RWPE1 (cell line): ENCODE measurements at places on chromosomes 12 and 14.

DNA sequence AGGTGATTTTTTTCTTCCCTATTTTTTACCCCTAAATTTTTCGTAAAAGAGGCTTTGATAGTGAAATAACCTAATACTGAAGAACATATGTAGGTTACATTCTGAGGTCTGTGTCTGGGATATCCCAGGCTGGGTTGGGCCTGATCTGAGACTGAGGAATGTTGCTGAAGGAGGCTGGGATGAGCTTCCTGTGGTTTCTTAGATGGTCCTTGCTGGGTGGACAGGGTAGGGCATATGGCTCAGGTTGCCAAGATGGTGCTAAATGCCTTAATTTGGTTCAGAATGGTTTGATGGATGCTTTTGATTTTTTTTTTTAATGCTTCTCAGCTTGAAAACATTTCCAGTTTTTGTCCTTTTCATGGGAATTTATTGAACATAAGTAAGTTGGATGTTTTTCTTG is 124.6 kb upstream of the PMCH start:
- no peak for DNase-seq

DNA sequence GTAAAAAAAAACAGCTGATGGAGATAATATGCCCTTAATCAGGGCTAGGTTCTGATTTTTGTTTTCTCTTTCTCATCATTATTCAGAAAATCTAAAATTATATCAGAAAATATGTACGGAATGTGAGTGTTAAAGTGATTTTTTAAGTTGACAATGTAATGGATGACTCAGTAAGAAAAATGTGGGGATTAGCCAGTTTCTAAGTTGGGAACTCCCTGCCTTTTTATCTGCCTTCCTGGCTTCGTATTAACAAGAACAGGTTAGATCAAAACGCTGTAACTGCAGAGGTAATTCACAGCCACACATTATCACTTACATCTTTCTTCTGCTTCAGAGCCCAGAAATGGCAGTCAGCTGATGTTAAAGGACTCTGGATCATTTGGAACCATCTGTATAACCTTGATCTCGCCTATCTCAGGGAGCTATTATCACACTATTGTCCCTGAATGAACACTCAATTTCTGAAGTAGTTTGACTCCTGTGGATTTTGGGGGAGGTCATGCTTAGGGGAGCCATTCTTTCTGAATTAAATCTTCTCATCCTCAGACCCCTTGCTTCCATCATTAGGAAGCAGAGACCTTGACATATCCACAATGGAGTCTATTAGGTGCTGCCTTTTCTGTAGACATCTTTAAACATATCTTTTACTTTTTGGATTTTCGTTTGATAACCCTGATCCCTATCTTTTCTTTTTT is 135.7 kb upstream of the SLC16A7 start:
- DNase-seq = peak; percentile 22

GRCh38 chr14:75249251-75249957 is 29.2 kb upstream of the FOS start:
- no peak for DNase-seq

GRCh38 chr12:112198120-112198733 is 72.9 kb downstream of the TRAFD1 start:
- DNase-seq = peak; percentile 63

GRCh38 chr12:45785315-45785714 is 55.8 kb downstream of the ARID2 start:
- no peak for DNase-seq

DNA sequence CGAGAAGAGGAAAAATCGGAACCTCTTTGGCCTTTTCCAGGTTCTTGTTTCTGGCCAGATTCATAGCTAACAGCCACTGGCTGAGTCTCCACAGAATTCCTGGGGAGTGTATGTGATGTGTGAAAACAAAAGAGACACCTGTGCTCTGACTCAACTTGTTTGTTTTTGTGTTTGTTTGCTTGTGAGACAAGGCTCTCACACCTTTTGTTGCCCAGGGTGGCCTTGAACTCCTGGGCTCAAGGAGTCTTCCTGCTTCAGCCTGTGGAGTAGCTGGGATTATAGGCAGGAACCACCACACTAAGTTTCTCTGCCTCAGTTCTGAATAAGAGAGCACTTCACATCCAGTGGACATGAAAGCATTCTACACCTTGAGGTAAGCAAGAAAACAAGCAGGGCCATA is 22.7 kb downstream of the MFAP5 start:
- DNase-seq = no peak

DNA sequence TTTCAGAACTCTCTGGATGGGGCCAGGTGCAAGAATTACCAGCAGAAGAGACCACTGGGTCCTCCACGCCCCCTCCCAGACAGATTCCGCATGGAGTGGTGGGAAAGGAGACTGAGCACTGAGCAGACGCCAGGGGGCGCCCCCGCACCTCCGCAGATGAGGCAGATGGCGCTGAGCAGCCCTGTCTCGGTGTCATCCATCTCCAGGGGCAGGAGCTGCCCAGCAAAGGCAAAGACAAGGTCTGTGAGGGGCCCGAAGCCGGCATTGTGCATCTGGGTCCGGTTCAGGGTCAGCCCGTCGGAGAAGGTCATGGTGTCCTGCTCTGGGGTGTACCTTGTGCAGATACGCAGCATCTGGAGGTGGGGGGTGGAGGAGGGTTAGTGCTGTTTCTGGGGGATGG is 6.3 kb upstream of the ITGB7 start:
- DNase-seq = peak; percentile 74

GRCh38 chr12:4147031-4147481 is 126.5 kb upstream of the CCND2 start:
- no peak for DNase-seq

GRCh38 chr14:94373708-94374107 is 14.7 kb downstream of the SERPINA1 start:
- peak; percentile 95 for DNase-seq

- DNase-seq = peak; percentile 41
These were observed 182.3 kb downstream of the NPAS3 start for GRCh38 chr14:33120966-33121365.

DNA sequence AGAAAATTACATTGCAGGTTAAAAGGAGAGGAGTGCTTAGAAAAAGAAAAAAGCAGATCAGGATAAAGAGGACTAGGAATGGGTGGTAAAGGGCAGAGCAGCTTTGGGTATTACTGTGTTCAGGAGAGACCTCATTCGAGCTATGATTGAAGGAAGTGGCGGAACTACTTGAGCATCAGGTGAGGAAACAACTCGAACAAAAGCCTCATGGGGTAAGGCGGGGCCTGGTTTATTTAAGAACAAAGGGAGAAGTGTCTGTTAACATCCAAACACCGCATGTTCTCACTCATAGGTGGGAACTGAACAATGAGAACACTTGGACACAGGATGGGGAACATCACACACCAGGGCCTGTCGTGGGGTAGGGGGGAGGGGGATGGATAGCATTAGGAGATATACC is 444.6 kb upstream of the CCDC196 start:
- DNase-seq = no peak

- DNase-seq = no peak
These were observed 3.3 kb downstream of the NKX2-1 start for GRCh38 chr14:36516719-36517241.

DNA sequence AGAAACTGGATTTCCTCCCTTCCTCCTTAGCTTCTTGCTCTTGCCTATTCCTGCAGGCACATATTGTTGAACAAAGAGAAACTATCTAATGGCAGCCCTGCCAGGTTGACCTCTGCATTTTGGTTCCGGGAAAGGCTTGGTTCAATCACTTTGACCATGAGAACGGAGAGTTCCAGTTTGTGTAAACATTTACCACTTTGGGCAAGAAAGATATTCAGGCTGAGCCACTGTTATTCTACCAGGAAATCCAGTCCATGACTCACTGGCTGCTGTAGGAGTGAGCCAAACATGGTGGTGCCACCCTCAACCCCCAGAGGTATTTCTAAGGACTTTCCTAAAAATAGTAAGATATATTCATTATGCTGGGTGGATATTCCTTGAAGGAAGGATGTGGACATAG is 242.2 kb upstream of the OR4E1 start:
- DNase-seq = peak; percentile 12

- DNase-seq = no peak
These were observed 23.6 kb upstream of the TMEM132D start for GRCh38 chr12:129927316-129927900.

DNA sequence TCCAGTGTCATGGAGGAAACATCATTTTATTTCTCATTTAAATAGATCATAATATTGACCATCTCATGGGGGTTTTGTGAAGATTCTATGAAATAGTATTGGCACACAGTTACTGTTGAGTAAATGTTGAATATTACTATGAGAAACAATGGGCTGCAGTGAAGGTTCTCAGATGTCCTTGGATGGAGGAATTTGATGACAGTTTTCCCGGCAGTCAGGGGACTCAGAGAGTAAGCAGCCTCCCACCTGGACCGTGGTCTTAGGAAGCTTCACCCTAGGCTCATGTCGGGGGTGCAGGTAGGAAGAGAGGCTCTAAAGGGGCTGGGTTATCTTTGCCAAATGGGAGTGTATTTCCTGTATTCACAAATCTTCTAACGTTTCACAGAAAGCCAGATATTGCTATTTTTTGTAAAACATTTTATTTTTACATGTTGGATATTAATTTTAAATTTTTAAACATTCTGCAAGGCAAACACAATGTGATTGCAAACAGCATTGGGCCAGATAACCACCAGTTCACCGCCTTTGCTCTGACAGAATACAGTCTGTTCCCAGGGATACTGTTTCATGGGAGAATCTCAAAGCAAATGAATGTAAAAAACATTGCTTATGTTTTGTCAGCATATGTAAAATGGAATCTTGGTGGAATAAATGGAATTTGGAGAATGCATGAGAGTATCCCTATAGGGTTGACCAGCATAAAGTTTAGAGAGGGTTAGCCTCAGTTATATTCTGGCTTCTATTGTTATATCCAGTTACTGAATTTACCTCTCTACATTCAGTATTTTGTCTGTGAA is 380.8 kb upstream of the TMEM132C start:
- no peak for DNase-seq

- no peak for DNase-seq
These were observed 336.1 kb downstream of the MED13L start for GRCh38 chr12:115941362-115941761.

DNA sequence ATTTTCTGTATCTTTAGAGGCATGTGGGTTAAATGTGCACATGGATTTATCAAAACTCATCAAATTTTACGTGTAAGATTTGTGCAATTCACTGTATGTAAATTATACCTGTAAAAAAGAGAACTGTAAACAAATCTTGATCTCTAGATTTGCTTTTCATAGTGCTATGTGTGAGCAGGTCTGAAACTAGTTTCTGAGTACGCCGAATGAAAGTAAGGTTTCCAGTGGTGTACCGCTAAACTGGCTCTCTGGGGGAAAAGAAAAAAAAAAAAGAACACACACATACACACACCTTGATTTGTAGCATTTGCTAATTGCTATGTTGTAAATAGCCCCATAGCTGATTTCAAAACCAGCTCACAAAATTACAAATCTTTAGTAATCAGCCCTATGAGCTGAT is 8.6 kb upstream of the SLC41A2 start:
- no peak for DNase-seq

- no peak for DNase-seq
These were observed 2.7 kb downstream of the BTBD7 start for GRCh38 chr14:93329965-93330608.

- DNase-seq = no peak
These were observed 33.7 kb upstream of the GNPNAT1 start for GRCh38 chr14:52825085-52825484.

DNA sequence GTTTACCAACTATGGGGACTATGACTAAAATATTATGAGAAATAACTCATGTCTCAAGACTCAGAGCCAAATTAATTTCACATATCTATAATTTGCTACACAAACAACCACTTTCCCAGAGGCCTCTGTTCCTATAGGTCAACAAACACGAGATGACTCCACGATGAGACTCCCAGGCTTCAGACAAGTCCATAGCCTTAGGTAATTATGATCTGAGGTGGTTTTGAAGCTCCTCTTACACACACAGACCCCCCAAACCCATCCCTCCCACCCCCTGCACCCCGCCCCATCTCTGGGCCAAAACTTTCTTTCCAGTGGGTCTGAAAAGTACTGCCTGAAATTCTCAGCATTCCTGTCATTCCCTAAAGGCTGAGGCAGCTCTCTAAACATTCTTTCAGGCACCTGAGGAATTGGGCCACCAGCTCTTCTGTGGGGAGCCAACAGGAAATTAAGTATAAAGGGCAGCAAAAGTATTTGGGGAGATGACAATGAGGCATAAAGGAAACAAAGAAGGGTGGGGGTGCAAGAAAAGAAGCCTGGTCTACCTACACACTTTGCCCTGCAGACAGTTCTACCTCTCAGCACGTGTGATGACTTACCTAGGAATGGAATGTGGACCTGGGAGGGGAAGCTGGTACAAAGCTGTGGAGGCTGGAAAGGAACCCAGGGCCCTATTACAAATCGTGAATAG is 143.6 kb downstream of the PAWR start:
- peak; percentile 91 for DNase-seq

DNA sequence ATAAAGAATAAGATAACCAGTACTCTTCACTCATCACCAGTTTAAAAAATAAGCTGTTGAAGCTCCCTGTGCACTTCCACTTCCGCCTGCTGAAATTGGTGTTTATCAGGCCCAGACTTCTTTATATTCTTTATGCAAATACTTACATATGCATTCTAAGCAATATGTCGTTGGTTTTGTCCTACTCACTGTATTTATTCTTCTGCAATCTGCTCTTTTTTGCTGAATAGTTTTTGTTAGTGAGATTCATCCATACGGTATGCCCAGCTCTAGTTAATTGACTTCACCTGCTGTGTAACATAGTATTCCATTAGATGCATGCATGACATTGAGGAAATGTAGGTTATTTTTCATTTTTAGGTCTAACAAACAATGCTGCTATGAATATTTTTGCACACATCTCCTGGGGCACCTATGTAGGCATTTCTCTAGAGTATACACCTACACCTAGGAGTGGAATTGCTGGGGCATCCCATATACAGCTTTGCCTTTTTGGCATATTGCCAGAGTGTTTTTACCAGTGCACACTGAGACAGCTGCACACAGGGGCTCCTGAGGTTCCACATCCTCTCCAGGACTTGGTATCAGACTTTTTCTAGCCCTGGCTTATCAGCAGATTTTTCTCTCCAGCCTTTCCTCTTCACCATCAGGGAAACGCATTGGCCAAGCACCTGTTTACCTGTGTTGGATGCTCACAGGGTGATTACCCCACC is 1.0 kb upstream of the NRIP2 start:
- no peak for DNase-seq
